Ovary (tissue), 10 donors: ENCODE measurements at places on chromosomes 11 and 22.

DNA sequence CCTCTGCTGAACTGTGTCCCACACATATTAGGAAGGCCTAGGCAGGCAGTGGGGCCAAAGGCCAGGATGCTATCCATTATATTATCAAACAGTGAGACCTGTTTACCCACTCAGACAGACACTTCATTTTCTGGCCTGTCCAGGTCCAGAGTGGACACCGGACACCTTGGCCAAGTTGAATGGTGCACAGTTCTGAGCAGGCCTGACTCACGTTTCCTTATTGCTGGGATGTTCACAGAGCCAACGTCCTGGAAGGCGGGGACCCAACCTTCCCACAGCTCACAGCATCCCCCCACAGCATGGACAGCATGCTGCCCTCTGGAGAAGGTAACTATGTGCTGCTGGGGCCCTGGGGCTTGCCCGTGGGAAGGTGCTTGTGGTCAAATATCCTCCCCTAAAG lies 86.6 kb downstream of the BTBD10 start:
- no peak for DNase-seq

- DNase-seq = peak; percentile 86
Measured at GRCh38 chr22:19941365-19942082, at the start of the genes COMT and TXNRD2. COMT (plus strand) TSS chr22:19941772; CDS start chr22:19962527, 20,755 bp downstream. TXNRD2 (minus strand) TSS chr22:19941818; CDS start chr22:19941803, 15 bp downstream.

DNA sequence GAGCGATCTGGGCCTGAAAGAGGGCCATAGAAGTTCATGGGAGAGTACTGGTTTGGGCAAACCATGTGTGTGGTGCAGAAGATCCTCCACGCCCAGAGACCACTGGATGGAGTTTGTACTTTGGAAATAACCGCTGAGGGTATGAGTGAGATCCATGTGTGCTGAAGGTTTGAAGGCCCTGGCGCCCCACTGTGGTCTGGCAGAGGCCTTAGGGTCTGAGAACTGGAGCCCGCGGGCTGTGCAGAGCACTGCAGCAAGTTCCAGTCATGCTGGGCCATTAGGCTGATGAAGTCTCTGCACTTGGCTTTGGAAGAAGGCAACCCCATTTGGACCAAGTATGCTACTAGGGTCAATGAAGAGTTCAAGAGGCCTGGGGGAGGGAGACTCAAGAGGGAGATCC lies 186.4 kb downstream of the BUD13 start:
- no peak for DNase-seq

- no peak for DNase-seq
Measured at GRCh38 chr11:128720522-128720985, 26.7 kb downstream of the FLI1 start.

DNA sequence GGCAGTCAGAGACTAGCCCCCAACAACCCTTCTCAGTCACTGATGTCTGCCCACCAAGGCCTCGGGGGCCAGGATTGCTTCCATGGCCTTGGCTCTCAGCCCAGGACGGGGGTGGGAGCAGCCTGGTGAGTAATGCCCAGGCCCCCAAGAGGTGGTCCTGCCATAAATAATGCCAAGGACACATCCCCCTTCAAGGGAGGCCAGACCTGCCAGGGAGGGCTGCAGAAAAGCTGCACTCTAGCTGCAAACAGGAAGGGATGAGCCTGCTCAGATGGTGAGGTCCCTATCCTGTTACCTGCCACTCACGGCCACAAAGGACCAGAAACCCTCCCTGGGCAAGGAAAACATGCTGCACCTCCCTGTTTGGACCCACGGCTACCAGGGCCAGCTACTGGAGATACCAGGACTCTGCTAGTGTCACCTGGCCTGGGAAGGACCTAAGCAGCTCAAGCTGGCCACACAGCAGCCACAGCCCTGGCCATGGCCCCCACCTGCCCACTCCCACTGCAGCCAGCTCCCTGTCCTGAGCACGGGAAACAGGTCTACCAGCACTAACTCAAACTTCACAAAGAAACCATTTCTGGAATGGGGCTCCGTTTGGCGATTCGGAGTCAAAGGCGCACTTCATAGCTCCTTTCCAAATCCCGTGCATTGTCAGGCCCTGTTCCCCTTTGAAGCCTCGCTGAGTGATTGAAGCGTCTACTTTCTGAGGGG lies 12.1 kb downstream of the GNB1L start:
- no peak for DNase-seq

DNA sequence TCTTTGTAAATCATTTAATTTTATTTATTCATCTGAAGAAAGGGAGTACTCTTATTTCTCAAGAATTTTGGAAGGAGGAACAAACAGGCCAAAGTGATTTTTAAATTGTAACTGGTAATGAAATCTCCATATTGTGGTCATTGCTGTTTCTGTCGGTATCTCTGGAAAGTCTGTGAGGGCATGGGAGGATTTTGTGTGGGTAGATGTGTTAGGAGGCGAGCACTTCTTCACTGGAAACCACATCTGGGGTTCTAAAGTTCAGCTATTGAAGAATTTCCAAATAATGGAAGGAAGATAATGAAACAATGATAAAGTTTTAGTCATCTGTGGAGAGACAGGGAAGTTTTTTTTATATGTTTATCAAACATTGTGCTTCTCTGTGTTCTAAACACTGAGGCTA lies 6.6 kb downstream of the TRIM34 start:
- DNase-seq = no peak

DNA sequence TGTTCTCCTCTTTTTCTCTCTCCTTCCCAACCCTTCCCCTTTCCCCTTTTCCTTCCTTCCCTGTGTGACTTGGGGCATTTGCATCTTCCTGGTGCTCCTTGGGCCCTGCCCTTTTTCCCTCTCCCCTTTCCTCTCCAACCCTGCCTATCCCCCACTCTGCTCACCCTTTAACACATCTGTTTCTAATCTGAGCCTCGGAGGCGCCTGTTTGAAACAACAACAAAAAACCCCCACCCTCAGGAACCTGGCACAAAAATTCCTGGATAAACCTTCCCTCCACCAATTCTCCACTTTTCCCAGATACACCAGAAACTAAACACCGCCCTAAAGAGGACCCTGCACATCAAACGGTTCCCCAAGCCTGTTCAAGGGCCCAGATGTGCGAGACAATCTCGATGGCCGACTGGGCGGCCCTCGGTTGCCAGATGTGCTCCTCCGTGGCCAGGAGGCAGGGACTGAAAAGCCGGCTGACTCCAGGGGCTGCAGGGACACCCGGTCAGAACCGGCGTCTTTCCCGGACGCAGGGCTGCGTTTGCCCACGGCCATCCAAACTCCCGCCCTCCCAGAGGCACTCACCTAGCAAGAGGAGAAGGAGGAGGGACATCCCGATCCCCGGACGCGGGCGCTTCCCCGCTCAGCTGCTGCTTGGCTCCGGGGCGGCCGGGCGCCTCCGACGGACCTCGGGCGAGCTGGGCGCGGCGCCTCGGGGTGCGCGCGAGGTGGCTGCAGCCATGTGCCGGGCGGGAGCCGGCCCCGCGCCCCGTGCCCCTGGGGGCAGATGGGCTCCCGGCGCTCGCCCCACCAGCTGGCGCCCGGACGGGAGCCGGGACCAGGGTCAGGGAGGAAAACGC lies 486 bp downstream of the CLMP start:
- peak; percentile 69 for DNase-seq
